ENCODE measurements at places on chromosomes 4 and X. TPM values are rescaled to one million over a fixed set of nuclear protein-coding genes. Genes with fewer than 3 reads are reported as not detected.

DNA sequence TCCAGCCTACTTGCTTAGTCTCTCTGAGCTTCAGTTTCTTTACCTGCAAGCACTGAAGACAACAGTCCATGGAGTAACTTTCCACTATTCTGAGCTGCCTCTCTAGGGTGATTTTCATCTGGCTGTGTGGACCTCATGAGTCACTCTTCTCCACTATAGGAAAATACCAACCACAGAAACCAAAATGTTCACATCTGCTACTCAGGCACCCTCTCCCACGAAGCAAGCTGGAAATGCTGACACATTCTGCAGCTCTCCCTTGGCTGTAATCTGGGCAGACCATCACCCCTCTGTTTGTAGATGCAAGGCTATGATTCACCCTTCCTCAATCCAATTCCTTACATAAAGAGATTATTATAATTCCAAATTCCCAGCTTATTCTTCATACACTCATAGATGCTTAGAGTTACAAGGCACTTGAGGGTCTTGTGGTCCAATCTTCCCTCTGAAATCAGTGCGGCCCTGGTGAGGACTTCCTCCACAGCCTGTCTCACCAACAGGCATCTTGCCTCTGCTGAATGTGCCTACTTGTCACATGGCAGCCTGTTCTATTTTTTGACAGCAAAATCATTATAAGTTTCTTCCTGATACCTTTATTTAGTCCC lies 97.0 kb upstream of the LNX1 start:
- peak; percentile 48 for DNase-seq

- no peak for DNase-seq
Measured at GRCh38 chr4:179662522-179662921, 2220.3 kb upstream of the AGA start.

The IQCM gene
- not detected for total RNA-seq

The BMX gene
- not detected for total RNA-seq

The PAGE4 gene
- not detected for total RNA-seq

DNA sequence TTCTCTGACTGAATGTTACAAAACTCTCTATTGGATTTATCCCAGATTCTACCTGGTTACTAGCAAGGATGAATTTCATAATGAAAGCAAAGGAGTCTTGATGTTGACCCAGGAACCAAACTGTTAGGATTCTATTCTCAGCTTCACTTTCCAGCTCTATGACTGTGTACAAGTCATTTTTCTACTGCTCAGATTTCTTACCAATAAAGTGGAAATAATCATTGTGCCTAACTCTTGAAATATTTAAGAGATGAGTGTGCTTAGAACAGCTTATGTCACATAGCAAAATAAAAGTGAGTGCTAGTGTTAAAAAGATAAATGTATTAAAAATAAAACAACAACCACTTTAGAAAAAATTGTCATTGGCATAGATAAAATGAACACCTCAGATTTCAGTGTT lies 45.6 kb downstream of the EPHA5 start:
- DNase-seq: no peak

GRCh38 chrX:24285082-24285481 lies 28.8 kb downstream of the SUPT20HL2 start:
- DNase-seq: no peak

- DNase-seq: no peak
Measured at GRCh38 chrX:124289443-124289842, 43.0 kb upstream of the TEX13D start.

- peak; percentile 25 for DNase-seq
Measured at GRCh38 chr4:122758033-122758432, 25.5 kb downstream of the BBS12 start.

DNA sequence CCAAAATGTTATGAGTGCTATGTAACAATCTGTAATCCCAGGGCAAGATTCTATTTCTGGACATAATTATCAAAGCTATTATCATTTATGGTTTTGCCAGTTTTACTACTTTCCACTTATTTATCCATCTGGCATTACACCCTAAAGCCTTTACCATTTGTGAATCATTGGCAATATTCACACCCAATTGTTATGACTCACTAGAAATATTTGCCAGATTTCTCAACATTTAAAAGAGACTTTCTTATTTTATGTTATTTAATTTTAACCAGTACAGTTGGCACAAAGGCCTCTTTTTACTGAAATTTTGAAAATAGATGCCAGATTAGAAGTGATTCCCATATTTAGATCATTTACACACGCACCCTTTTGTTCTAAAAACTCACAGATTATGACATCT lies 242.7 kb upstream of the WDFY3 start:
- DNase-seq: no peak

- no peak for DNase-seq
Measured at GRCh38 chr4:168759959-168760527, 250.0 kb downstream of the CBR4 start.

DNA sequence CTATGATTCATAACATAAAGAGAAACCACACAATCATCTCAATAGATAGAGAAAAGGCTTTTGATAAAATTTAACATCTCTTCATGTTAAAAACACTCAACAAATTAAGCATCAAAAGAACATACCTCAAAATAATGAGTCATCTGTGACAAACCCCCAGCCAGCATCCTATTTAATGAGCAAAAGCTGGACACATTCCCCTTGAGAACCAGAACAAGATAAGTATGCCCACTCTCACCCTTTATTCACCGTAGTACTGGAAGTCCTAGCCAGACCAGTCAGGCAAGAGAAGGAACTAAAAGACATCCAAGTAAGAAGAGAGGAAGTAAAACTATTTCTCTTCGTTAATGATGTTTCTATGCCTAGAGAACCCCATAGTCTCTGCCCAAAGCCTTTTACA lies 507.2 kb downstream of the PABPC4L start:
- no peak for DNase-seq

The OTUD6A gene
- not detected for total RNA-seq

The SLITRK2 gene
- total RNA-seq: not detected

GRCh38 chrX:20378233-20378920 lies 111.7 kb upstream of the RPS6KA3 start:
- DNase-seq: no peak

GRCh38 chr4:69753686-69754085 lies 6.7 kb downstream of the SULT1B1 start:
- DNase-seq: no peak

The HPGDS gene
- total RNA-seq: not detected

The PDGFRA gene
- total RNA-seq: not detected

The PDZD4 gene
- 0.17 TPM for total RNA-seq

The APELA gene
- not detected for total RNA-seq

The PRR32 gene
- total RNA-seq: not detected

DNA sequence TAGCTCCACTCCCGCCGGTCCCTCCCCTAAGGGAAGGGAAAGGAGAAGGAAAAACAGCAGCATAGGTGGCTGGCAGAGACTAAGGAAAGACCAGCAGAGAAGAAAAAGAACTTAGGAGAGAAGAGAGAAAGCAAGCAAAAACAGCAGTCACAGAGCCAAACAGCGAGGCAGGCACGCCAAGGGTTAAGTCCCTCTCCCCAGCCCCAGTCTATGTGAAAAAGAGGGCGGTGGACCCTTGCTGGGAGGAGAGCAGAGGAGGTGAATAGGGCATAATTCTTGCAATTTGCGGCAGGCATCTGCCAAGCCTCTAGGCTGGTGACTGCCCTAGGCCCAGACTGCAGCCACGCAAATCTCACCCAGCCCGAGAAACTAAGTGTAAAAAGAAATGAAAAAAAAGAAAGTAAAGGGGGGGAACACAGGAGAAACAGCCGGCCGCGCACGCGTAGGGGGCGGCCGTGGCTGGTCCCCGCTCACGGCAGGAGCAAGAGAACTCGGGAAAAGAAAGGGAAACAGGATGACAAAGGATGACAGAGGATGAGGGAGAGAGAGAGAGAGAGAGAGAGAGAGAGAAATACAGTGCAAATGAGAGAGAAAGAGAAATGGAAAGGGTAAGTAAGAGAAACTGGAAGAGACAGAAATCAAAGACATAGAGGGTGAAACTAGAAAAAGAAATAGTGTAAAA lies 48.6 kb downstream of the MAGEA9 start:
- no peak for DNase-seq

GRCh38 chr4:148253768-148254167 lies 188.4 kb downstream of the NR3C2 start:
- DNase-seq: no peak

The NAA15 gene
- 46.7 TPM for total RNA-seq

- no peak for DNase-seq
Measured at GRCh38 chrX:11416600-11416999, 123.4 kb downstream of the AMELX start.

DNA sequence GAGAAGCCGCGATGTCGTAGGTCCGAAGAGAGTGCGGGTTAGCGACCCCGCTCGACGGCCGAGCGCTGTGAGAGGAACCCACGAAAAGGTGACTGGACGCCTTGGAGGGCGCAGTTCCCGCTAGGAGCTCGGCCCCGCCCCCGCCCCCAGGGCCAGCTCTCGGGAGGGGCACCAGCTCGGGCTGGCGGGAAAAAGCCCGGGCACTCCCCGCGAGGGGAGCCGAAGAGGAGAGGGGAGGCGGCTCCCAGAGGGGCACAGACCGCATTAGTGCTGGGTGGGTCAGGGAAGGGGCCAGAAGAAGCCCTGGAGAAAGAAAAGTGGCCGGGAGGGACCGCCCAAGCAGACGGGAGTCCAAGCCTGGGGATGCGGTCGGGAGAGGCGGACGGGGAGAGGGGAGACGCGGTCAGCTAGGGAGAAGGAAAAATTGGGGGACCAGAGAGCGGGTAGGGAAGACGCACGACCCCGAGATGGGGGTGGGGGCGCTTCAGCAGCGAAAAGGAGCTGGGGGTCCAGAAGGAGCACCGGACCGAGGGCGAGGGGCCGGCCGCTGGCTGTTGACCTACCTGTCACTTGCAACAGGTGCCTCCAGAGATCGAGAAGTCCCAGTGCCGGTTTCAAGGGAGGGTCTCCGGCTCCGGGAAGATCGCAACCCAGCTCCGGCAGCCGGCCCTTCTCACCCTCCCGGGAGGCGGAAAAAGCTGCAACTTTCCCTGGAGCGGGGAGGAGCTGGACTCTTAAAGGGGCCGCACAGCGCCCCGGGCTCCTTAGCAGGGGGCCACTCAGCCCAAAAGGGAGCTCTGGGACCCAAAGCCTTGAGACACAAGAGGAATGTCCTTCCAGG lies at the start of gene SYTL4:
SYTL4 (minus strand) TSS at position 681 of the 841 bp plus-strand sequence. CDS start 30,084 bp downstream, outside the sequence.
- no peak for DNase-seq
